ENCODE measurements at places on chromosomes 13 and 19.
A peak's percentile ranks its signal among the peaks of the same experiment; 100 is the strongest.

DNA sequence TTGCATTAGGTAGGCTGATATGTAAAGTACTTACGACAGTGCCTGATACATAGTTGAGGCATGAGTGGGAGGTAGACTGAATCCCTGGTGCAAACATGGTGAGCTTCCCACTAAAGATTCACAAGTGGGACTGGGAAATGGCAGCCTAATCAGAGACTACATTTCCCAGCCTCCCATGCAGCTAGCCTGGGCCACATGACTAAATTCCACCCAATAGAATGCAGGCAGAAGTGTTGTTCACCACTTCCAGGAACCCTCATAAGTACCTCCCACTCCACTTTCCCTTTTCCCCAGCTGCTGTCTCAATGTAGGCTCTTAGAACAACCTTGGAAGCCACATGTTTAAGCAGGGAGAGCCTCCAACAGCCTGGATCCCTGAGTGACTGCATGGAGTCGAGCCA, 104.9 kb downstream of the CACNA1A start:
- DNase-seq, result no peak

- no peak for DNase-seq
Observed at GRCh38 chr13:84684048-84684662, 801.9 kb upstream of the SLITRK1 start.

GRCh38 chr19:2494084-2494446, 18.1 kb downstream of the GADD45B start:
- DNase-seq, result no peak

DNA sequence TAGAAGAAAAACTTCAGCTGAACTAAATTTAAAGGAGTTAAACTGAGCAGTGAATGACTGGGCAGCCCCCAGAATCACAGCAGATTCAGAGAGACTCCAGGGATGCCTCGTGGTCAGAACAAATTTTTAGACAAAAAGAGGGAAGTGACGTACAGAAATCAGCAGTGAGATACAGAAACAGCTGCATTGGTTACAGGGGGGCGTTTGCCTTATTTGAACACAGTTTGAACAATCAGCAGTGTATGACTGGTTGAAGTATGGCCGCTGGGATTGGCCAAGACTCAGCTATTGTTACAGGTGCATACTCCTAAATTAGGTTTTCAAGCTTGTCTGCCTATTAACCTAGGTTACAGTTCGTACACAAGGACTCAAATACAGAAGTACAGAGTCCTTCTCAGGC, 2.2 kb upstream of the SPRYD7 start:
- no peak for DNase-seq

DNA sequence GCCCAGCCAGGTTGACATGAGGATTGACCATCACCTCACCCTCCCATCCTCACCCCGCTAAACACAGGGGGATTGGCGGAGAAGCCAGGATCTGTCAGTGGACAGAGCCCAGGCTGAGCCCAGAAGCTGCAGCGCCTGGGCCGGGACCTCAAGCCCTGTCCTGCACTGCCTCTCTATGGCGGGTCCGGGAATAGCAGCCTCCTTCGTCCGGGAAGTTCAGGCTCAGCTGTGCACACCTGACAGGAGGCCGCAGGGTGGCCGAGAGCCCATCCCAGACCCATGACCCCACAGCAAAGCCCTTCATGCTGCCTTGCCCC, 67.8 kb downstream of the SPACA7 start:
- no peak for DNase-seq

DNA sequence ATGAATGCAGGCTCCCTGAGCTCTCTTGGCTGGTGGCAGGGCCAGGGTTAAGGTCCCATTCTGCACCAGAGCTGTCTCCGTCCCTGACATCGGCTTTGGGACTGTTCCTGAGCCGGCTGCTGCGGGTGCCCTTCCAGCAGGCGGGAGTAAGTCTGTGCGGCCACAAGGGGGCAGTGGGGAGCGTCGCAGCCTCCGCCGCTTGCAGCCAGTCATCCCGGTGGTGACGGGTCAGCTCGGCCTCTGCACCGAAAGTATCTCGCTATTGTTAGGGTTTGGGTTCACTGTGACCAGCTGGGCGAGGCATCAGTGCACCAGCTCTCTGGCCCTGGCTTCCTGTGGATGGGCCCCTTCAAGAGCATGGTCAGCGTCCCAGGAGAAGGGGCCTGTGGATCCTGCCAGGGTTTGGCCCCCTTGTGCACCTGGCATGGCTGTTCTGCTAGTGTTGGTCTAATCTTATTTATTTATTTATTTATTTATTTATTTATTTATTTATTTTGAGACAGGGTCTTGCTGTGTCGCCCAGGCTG, 15.1 kb downstream of the NDUFB7 start:
- DNase-seq, result peak; percentile 51

DNA sequence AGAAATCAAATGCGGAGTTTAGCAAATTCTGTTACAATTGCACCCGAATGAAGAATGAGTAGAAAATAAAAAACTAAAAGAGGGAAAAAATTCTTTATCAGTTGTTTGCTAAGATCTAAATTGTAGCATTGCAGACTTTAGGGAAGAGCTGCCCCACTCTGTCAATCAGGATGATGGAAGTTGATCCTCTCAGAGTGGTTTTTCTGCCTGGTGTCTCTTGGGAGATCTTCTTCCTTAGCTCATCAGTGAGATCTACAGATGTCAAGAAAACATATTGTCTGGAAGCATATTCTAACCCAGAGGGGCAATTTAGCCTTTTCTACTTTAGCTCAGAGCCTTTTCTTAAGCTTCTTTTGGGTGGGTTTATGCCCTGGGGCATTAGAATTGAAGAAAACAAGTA, 223.2 kb upstream of the PCDH17 start:
- no peak for DNase-seq

GRCh38 chr13:93260591-93260990, 34.0 kb downstream of the GPC6 start:
- no peak for DNase-seq

- DNase-seq, result no peak
Observed at GRCh38 chr13:97364031-97364430, 69.9 kb upstream of the RAP2A start.

- DNase-seq, result no peak
Observed at GRCh38 chr13:79642596-79642995, 161.6 kb downstream of the NDFIP2 start.

- DNase-seq, result no peak
Observed at GRCh38 chr19:53102206-53102755, 941 bp downstream of the ZNF160 start.

DNA sequence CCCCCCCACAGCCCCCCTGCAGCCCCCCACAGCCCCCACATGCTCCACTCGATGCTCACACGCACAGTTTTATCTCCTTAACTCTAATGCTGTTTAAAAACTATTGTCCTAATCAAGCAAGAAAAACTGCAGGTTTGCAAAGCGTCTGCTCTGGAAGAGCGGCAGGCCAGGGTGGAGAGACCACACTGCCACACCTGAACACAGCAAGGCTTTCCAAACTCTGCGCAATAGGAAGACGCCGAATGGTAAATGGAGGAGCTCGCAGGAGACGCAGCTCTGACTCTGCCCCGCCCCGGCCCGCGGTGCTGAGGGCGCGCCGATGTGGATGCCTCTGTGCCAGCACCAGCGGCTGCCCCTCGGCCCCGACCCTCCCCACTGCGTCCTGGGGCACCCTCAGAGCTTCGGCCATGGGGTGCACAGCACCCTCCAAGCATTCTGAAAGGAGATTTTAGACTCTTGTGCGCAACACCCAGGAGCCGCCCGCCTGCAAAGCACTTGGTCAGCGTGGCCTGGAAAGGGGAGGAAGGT, 32.4 kb downstream of the RASA3 start:
- DNase-seq, result no peak

DNA sequence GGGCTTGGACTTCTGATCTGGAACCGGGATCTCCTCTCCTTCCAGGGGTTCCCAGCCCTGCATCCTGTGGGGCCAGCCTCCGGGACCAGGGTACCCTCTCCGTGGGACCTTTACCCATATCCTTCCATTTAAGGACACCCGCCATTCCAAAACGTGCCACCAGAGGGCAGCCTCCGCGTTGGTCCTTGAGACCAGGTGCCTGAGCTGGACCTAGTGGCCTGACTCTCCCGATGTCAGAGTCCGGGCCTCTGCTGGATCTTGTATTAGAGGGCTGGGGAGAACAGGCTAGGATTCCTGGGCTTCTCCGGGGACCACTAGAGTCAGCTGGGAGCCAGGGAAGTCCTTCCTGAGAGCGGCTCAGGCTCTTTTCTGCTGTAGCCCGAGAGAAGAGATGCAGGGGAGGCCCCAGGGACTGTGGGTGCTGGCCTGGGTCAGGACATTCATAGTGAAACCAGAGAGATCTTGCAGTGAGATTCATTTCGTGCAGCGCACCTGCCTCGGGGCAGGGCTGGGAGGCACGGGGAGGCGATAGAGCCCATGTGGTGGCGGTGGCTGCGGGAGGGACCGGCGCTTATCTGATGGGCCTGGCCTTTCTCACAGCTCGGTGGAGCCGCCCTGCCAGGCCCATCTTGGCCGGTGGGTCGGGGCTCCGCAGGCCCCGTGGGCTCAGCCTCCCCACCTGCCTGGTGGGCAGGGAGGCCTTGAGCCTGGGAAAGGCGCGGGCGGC, 9.8 kb upstream of the SLC7A10 start:
- peak; percentile 63 for DNase-seq

DNA sequence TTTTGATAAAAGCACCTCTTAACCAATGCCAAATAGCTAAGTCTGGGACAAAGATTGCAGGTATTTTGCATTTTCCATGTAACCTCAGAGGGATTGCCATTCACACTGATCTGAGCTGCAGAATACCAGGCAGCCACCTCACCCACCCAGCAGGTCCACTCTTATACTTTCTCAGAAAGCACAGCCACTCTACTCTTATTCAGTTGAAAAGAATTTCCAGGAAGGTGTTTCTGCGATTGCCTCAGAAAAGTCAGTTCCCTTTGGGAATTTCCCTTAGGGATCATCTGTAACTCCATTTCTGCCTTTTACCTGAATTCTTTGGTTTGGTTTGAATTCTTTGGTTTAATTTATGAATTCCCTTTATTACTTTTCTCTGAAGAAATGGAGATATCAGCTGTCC, 904 bp upstream of the ALOX5AP start:
- no peak for DNase-seq

DNA sequence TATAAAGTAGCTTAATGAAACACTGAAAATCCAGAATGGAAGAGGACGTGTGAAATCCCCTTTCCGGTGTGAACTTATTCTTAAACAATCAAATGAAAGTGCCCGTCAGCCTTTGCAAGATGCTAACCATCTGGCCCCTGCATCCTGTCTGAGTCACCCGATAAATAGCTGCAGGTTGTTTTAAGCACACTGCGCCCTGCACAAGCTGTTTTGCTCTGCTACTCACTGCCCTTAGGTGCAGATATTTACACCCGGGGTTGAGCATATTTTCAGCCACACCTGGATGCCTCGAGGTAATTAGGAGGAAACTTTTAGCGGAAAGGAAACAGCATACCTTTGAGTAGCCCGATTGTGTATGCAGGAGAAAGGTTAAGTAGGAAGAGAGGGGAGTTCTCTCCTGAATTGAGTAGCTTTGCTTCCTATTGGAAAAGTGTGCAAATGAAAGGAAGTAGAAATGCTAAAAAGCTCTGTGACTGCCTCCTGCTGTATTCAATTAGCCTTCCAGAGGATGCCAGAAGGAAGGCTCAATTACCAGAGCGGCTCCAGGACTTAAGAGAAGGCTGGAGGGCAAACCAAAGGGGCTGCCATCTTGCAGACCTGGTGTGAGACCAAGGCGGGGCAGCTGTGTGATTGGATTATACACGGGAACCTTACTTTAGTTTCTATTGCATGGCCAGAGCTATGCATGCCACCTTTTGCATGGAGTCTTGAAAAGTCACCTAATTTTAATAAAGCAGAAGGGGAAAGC, 42.5 kb downstream of the IRS2 start:
- no peak for DNase-seq

DNA sequence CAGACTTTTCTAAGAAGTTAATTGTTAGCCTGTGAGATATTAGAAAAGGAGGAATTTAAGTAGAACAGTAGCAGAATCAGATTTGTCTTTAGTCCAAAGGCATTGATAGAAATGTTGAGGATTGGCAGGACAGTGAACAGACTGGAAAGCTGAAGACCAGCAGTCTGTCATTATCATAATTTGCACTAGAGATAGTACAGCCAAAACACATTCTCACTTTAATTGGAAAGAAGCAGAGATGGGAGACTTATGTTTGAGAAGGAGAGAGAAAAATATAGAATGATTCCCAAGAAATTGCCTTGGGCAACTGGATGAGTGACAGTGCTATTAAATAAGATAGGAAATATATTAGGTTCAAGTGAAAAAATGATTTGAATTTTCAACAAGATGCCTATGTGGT, 755.5 kb downstream of the SLITRK5 start:
- no peak for DNase-seq

DNA sequence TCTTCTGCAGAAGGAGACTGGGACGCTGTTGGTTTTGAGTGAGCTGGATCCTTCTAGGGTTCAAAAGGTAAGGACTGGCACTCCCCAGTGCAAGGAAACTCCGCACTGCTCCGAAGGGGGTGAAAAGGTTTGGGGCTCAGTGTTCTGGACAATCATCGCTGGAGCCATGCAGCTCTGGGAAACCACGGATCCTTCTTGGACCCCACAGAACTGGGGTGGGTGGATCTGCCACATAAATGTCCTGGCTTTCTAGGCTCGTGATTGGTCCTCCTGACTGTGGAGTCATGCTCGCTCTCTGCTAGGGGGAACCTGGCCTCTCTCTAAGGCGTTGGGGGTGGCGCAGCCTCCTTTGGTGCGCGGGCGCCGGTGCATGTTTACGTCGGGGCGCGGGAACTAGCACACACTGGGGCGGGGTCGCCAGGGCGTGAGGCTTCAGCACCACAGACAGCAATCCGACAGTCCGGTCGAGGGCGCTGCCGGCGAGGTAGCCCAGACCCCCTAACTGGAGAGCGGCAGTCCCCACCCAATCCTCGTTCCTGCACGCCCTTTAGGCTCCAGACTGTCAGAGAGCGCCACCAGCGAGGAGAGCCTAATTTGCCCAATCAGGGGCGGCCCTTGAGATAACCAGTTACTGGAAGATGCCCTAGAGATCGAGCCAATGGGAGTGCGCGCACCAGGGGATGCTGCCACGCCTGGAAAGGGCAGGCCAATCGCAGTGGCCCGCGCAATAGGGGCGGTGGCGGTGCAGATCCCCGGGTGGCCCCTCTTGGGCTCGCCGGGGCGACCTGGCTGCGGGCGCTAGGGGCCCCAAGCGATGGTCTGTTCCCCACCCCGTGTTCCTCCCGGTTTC, 913 bp upstream of the ELAVL3 start:
- DNase-seq, result peak; percentile 36

GRCh38 chr19:30159636-30160035, 212.5 kb upstream of the ZNF536 start:
- no peak for DNase-seq

DNA sequence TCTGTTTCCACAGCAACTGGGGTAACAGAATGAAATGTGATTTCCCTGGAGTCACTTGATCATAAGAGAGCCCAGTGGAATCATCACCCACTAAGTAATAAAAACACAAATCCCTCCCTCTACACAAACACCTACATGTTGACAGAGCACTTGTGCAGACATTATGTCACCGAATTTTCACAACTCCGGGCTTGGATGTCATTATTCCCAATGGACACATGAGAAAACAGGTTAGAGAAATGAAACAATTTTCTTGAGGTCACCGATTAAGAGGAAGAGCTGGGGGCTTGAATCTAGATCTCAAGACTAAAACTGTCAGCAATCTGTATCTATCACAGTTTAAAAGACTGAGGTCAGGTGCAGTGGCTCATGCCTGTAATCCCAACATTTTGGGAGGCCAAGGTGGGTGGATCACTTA, 3.1 kb downstream of the XRCC1 start:
- no peak for DNase-seq

GRCh38 chr19:40805258-40805868, 6.4 kb downstream of the EGLN2 start:
- no peak for DNase-seq

Measured in activated CD4-positive, alpha-beta T cell treated with anti-CD3 and anti-CD28 coated beads for 1 hour (primary cell).